ENCODE measurements at places on chromosomes 5 and 9. TPM values are rescaled to one million over a fixed set of nuclear protein-coding genes. Genes with fewer than 3 reads are reported as not detected.

RBM18 gene
- total RNA-seq = 14.4 TPM

ADRA1B gene
- total RNA-seq = 3.2 TPM

C9orf57 gene
- total RNA-seq = not detected

LHX3 gene
- not detected for total RNA-seq

SGCD gene
- 30.6 TPM for total RNA-seq

CENPK gene
- 16.0 TPM for total RNA-seq

UBE2QL1 gene
- total RNA-seq = 9.3 TPM

CCDC171 gene
- 23.6 TPM for total RNA-seq

FCN2 gene
- not detected for total RNA-seq

FKBP15 gene
- 26.9 TPM for total RNA-seq

ACTBL2 gene
- total RNA-seq = not detected

MCC gene
- total RNA-seq = 30.3 TPM

SURF6 gene
- 11.7 TPM for total RNA-seq

CBY3 gene
- total RNA-seq = not detected

ANAPC2 gene
- 30.1 TPM for total RNA-seq

MAMDC2 gene
- total RNA-seq = 6.3 TPM

TRIM7 gene
- 1.9 TPM for total RNA-seq

OGN gene
- total RNA-seq = 1,092 TPM

SHROOM1 gene
- total RNA-seq = 4.5 TPM

CHSY3 gene
- total RNA-seq = 11.9 TPM

OTULINL gene
- total RNA-seq = 35.0 TPM

SAXO1 gene
- 0.17 TPM for total RNA-seq

NOXA1 gene
- 7.1 TPM for total RNA-seq

COL15A1 gene
- total RNA-seq = 91.4 TPM

C8G gene
- not detected for total RNA-seq

INSL4 gene
- total RNA-seq = not detected

CDKN2B gene
- 0.79 TPM for total RNA-seq

GAS1 gene
- 26.1 TPM for total RNA-seq

SURF1 gene
- 31.5 TPM for total RNA-seq

SPINK1 gene
- total RNA-seq = not detected

ANKRD20A1 gene
- total RNA-seq = 8.5 TPM

TMEM215 gene
- total RNA-seq = 5.2 TPM

RMI1 gene
- 17.4 TPM for total RNA-seq

MARCHF3 gene
- total RNA-seq = 21.9 TPM

SYK gene
- 10.4 TPM for total RNA-seq

MSX2 gene
- 4.8 TPM for total RNA-seq

PCDHB1 gene
- total RNA-seq = 0.06 TPM

FABP6 gene
- total RNA-seq = 2.8 TPM

SLC46A2 gene
- total RNA-seq = 0.30 TPM

INSYN2B gene
- total RNA-seq = 5.3 TPM

NSG2 gene
- 105 TPM for total RNA-seq

SETD9 gene
- 13.4 TPM for total RNA-seq

ANXA2R gene
- 2.8 TPM for total RNA-seq

ANKRD31 gene
- total RNA-seq = 0.59 TPM

HCN1 gene
- total RNA-seq = 16.7 TPM

UGT3A1 gene
- under 0.01 TPM for total RNA-seq

LEAP2 gene
- total RNA-seq = 1.8 TPM

FUBP3 gene
- total RNA-seq = 53.0 TPM

TLE4 gene
- 33.4 TPM for total RNA-seq

KCTD16 gene
- total RNA-seq = 5.3 TPM

ANGPTL2 gene
- 58.5 TPM for total RNA-seq

CREB3 gene
- 29.6 TPM for total RNA-seq

CCDC152 gene
- total RNA-seq = 5.9 TPM
